CD4-positive, alpha-beta T cell treated with Interleukin-17A for 1 hour (primary cell): ENCODE measurements at places on chromosomes 5 and 9.

DNA sequence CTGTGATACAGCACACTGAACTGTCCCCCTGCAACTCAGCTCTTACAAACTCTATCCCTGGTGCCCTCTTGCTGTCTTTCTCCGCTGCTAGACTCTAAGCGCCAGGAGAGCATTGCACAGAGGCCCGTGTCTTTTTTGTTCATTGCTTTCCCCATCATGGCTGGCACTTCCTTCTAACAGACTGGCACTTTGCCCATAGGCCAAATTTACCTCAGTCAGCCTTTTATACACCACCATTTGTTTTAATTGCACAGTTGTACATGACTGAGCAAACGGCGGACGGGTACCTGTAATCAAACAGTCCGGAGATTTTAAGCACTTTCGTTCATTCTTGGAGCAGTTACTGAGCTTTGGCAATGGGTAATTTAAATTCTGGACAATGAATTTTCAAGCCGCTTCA, 102.2 kb upstream of the CLINT1 start:
- no peak for DNase-seq

DNA sequence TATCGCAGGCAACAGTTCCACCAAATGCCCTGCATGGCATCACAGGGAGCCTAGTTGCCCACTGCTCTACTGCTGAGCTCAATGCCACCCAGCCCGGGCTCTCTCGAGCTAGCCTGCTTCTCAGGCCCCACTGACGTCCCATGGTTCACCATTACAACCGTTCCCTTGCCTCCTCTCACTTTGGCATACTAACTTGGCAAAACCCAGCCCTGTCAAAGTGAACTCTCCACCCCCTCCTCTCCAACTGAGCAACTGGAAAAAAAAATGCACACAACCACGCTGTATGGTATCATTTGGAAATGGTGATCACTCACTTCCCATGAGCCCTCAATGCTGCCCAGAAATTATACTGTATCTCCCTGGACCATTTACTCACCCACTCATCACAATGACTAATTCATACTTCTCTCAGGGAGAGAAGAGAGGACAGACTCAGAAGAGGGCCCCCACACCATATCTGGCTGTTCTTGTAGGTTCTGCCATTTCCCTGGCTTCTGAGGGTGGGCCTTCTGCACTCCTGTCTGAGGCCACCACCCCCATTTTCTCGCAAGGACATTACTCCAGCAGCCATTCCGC, 51.4 kb upstream of the RARS1 start:
- DNase-seq: no peak

- no peak for DNase-seq
Observed at GRCh38 chr5:14191325-14191724, 48.2 kb downstream of the TRIO start.

DNA sequence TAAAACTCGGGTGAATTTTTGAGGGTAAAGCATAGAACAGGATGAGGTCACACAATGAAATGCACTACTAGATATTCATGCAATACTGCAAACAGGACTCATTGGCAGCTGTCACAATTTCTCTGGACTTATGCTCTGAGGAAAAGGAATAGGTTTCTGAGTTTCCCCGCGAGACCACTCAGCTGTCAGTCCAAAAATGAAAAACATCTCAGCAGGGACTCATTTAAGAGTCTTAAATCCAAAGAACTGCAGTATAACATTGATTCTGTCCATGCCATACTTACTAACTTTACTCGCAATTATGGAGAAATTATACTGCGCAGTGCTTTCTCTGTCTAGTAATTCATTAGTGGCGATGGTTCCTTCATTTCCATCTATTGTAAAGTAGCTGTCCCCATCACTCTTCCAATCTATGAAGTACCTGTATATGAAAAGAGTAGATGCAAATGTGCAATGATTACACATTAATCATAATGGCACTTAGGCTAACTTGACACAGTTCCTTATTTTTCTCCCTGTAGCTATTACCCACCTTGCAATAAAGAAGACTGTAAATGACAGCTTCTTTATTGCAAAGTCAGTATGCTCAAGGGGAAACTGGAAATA, 1070.0 kb downstream of the CDH12 start:
- no peak for DNase-seq

GRCh38 chr5:61881821-61882487, 424.1 kb upstream of the KIF2A start:
- no peak for DNase-seq

DNA sequence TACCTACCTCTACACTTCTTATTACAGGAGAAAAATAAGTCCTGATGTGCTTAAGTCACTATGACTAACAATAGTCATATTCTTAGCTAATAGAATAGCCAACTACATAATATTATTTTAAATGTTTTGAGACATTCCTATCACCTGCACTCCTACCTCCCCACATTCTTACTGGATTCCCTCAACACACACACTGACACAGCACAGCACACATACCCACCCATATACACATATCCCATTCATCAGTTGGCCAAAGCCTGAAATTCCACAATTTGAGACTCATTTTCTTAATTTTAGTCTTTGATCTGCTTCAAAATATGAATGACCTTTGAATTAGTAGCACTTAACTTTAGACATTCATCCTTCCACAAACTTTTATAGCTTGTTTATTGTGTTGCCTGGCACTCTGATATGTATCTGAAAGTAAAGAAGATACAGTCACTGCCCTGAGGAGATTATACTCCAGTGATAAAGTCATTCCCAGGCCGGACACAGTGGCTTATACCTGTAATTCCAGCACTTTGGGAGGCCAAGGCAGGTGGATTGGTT, 168.3 kb upstream of the RASA1 start:
- DNase-seq: no peak

GRCh38 chr5:74633695-74634094, 6.8 kb downstream of the ENC1 start:
- no peak for DNase-seq

DNA sequence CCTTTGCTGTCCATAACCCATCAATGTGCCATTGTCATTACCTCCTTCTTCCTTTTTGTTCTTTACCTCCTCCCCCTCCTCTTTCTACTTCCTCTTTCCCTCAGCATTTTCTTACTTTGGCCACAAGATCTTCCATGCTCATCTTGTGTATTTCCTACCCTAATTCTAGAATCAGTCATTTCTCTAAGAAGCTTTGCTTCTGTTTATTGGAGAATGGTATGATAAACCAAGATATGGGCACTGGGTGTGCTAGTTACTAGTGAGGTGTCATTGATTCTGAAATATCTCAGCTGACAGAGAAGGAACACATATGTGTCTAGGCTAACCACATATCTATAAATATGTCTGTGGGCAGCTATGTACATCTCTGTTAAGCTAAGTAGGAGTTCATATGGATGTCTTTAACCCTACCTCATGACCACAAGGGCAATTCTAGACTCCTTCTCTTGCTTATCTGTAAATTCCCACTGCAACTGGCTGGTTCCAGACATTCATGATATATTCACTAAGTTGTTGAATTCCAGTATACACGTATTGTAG, 2051.3 kb upstream of the CDH9 start:
- DNase-seq: no peak

- DNase-seq: no peak
Observed at GRCh38 chr9:36250079-36250478, 8.2 kb downstream of the GNE start.

DNA sequence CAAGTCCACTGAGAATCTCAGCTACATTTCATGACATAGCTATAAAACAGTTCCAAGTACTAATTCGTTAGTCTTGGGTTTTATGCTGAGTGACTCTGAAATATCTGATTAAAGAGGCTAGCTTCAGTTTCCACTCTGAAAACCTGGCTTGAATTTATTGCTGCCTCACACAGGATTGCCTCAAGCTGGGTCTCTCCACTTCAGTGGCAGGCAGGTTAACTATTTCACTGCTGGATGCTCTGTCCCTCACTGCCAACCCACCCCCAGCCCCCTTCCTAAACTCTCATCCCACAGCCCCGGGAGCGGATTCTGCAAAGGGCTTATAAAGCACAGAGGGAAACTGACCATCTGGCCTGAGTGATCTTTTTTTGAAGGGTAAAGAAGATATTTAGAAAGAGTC, 318.3 kb downstream of the MLLT3 start:
- DNase-seq: no peak

GRCh38 chr9:7178729-7179128, 421.0 kb downstream of the KDM4C start:
- no peak for DNase-seq

GRCh38 chr5:126516133-126516532, 78.9 kb downstream of the ALDH7A1 start:
- DNase-seq: no peak

DNA sequence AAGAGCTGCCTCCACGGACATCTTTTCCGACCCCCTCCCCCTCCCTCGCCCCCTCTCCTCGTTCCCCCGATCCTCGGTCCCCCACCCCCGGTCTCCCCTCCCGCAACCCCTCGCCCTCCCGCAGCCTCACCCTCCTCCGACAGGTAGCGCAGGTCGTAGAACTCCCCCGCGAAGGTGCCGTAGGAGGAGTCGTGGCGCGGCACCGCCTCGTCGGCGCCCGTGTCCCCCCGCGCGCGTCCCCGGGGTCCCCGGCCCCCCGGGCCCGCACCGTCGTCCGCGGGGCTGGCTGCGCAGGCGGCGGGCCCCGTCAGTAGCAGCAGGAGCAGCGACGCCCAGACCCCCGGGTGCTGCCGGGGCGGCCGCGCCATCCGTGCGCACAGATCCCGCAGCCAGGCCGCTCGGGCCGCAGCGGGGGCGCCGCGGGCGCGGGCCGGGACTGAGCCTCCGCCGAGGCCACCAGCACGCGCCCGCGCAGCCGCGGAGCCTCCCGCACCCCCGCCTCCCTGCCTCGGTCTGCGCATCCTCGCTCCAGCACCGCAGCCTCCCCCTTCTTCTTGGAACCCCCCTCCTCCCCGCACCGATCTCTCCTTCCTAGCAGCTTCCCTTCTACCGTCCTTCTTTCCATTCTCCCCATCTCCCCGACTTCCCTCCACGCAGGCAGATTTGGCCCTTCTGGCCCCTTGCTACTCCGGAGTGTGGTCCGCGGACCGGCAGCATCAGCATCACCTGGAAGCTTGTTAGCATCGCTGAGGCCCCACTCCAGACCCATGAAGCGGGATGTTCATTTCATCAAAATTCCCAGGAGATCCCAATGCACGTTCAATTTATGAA, at the start of gene FRRS1L:
Gene FRRS1L, minus strand, starts transcription at position 479 of the 831 bp plus-strand sequence. Its CDS starts 111 bp downstream, at position 368.
- no peak for DNase-seq

DNA sequence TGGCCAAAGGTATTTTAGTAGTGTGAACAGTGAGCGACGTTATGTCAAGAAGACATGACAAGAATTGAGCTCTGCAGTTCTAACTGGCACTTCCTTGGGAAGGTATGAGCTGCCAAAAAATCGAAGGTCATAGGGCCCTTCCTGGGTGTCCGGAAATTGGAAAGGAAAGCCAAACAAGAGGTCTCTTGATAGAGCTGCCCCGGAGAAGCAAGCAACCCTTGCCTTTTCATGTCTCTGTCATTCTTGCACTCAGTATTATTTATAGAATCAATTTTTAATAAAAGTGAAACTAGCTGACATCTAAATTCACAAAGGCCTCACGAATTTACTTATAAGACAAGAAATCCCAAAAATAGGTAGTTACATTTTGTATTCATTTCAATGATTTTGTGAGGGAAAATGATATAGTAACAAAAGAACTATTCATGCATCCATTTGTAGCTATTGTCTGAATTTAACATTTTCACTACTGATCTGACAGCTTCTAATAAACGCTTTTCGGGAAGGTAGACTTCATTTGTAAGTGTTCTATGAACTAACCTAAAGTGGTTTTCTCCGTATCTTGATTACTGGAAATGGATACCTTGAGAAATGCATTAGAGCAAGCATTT, 113.8 kb upstream of the VCAN start:
- DNase-seq: no peak
